ENCODE measurements at places on chromosomes 2 and 18.

DNA sequence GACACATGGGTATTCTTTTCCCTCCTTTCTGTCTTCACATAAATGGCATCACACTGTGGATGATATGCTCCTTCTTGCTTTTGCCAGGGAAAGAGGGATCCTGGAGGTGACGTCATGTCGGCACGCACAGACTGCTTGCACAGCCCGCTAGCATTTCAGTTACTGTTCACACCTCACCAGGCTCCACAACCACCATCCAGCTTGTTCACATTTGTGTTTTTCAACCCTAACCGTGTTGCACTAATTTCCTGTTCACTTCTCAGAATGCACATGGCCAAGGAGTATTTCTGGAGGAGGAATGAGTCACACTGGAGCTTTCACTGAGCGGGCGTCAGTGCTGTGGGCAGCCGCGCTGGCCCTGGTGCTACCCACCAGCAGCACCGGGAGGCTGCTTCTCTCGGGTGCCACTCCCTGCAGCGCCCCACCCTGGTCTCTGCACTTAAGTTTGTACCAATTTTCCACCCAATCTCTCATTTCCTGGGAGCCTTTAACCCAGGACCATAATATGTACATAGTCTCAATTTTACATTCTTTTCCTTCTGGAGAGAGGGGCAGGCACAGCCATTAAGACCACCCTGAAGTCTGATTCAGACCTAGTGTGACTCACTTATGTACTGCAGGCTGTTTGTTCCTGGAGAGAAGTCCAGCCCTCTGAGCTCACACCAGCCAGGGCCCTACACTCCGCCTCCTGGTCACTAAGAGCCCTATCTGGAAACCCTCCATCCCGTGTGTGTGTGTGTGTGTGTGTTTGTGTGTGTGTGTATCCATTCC, 65.1 kb downstream of the MBP start:
- peak overlapping the region; percentile 76 for H3K4me3 ChIP-seq
- H3K27ac ChIP-seq: peak overlapping the region; percentile 96
- peaks cover 43% of the 10 kb centered on the region for H3K36me3 ChIP-seq
- DNase-seq: peak; percentile 75

DNA sequence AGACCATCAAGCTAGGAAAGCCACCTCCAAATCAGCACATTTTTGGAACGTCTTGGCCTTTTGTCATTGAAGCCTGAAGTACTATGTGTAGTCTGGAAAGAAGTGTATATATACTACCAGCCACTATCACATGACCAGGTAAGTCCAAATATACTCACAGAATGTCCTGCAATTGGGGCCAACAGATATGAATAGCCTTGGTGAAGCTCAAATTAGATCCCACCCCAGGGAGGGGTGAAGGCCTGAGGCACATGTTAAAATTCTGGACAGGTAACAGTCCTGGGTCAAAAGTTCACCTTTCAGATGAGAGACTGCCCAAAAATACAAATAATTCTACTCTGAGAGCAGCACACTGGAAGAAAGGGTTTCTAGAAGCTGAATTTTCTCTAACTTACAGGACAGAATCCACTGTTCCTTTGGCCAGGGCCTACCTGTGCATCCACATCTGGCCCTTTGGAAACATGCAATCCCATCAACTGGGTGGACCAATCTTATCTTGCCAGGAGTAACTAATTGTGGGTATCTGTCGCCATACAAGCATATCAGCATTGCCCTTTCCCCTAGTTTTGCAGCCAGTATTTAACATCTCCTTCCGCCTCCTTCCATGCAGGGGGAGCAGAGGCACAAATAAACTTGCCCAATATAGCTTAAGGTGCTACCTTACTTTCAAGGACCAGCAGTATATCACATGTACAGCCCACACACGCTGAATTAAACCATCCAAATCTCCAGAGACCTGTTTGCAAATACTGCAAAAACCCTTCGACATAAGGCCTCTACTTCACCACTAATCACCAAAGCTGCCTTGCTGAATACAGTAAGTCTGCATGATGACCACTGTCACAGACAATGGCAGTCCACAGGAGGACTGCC, 67.8 kb downstream of the EIF5B start:
- DNase-seq: no peak
- H3K4me3 ChIP-seq: no peak overlapping the region
- no peaks in the 10 kb centered on the region for H3K27me3 ChIP-seq

DNA sequence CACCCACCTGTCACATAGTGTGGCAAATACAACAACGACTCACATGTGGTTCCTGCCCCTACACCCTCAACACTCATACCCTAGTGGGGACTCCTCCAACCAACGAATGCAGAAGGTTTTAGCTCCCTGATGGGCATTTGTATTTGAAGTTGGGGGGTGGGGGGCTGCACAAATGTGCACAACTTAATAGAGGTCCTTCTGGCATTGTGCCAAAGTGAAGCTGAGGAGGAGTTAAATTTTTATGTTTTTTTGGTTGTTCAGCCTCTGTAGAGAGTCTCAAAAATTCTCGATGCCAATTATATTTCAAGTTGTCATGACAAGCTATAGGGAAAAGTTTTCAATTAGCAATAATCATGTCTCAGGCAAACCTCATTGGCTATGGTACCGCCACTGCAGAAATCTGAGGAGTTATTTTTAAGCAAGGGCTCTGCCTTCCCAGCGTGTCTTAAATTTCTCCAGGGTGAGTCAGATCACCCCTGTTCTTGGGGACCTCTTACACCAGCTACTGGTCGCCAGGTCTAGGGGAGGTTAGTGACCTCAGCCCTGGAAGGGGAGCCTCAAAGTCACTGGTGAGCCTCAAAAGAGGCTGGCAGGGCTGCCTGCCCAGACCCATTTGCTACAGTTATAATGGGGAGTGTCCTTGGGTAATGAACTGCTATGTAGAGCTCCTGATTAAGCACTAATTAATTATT, 102.7 kb upstream of the TAF1B start:
- peaks cover 30% of the 10 kb centered on the region for H3K4me1 ChIP-seq
- DNase-seq: no peak
- peaks cover 4% of the 10 kb centered on the region for H3K27me3 ChIP-seq
- H3K27ac ChIP-seq: peak overlapping the region; percentile 63
- H3K36me3 ChIP-seq: peaks cover 1% of the 10 kb centered on the region

- H3K4me3 ChIP-seq: no peak overlapping the region
- H3K27ac ChIP-seq: no peak overlapping the region
- DNase-seq: no peak
Measured at GRCh38 chr2:100623033-100623715, 60.4 kb downstream of the PDCL3 start.

- DNase-seq: no peak
- no peak overlapping the region for H3K27ac ChIP-seq
- H3K36me3 ChIP-seq: no peaks in the 10 kb centered on the region
- H3K27me3 ChIP-seq: peaks cover 4% of the 10 kb centered on the region
Measured at GRCh38 chr2:104668631-104669030, 185.3 kb upstream of the POU3F3 start.

DNA sequence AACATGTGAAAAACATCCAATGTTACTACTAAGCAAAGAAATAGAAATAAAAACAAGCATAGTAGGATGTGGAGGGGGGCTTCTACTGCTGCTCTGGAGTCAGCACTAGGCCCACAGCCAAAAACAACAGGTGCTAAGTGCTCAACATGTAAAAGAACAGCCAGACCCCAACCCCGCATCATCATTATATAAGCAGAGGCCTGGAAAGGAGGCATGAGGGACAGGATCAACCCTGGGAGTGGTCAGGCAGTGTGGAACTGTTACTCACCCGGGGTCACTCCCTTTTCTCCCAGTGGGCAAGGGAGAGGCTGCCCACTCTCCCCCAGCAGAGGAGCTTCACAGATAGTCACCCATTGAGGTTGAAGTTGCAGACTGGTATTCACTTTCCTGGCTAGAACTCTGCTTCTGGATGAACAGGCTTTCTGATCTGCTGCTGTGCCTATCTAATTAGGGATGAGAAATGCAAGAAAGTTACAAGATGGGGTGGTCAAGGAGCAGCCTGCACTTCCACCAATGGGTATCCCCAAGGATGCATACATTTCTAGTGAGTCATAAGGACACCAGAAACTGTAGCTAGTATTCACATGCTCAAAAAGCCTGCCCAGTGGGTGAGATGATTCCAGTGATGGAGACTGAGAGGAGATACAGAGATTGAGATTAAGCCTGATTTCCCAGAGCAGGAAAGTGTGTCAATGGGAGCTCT, 480.1 kb upstream of the TCF4 start:
- H3K27me3 ChIP-seq: no peaks in the 10 kb centered on the region
- H3K4me1 ChIP-seq: no peaks in the 10 kb centered on the region
- no peaks in the 10 kb centered on the region for H3K36me3 ChIP-seq
- H3K4me3 ChIP-seq: no peak overlapping the region
- no peak for DNase-seq
